Neuronal stem cell (in vitro differentiated cells): ENCODE measurements at places on chromosomes 5 and 9.
A peak's percentile ranks its signal among the peaks of the same experiment; 100 is the strongest.

DNA sequence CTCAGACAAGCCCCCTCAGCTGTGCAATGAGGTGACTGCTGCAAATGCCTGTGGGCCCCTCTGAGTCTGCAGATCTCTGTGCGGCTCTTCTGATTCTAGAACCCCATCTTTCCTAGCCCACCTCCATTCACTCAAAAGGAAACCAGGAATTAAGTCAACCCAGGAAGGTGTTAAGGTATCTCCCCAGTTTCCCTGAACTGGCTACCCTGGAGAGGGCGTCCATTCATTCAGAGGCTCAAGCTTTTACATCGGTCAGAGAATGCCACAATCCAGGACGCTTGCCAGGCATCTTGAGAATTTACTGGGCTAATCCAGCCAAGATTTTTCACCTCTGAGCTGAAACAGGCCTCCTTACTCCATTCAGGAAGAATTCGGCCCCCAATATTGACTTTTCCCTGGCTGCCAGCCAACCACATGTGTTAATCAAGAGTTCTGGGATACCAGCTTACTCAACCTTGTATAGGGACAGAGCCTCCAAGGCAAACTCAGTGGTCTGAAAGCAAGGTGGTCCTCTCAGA lies 889 bp upstream of the ADAMTS12 start:
- DNase-seq = peak; percentile 27

GRCh38 chr5:63323926-63324325 lies 638.3 kb downstream of the HTR1A start:
- DNase-seq = no peak

- no peak for DNase-seq
Observed at GRCh38 chr9:6562201-6562600, 83.3 kb downstream of the GLDC start.

GRCh38 chr5:137344723-137345322 lies 154.3 kb downstream of the SPOCK1 start:
- DNase-seq = peak; percentile 35

- no peak for DNase-seq
Observed at GRCh38 chr9:129383019-129383560, 205.0 kb upstream of the IER5L start.

GRCh38 chr9:79940919-79941318 lies 369.2 kb downstream of the TLE4 start:
- DNase-seq = no peak

DNA sequence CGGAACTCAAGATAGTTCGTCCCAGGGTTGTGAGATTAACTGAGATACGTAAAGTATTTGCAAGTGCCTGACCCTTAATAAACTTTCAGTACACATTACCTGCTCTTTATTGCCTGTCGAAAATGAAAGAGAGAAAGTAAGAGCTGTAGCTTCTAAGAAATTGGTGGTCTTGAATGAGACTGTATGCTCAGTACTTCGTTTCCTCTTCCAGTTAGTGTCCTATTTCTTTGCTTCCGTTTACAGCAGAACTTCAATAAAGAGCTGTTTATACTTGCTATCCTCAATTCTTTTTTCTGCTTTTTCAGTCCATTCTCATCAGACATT lies 534 bp downstream of the SRFBP1 start:
- DNase-seq = no peak
